ENCODE measurements at places on chromosomes 2 and 18.

- DNase-seq = no peak
These were observed 12.4 kb upstream of the TLK1 start for GRCh38 chr2:171173087-171173486.

DNA sequence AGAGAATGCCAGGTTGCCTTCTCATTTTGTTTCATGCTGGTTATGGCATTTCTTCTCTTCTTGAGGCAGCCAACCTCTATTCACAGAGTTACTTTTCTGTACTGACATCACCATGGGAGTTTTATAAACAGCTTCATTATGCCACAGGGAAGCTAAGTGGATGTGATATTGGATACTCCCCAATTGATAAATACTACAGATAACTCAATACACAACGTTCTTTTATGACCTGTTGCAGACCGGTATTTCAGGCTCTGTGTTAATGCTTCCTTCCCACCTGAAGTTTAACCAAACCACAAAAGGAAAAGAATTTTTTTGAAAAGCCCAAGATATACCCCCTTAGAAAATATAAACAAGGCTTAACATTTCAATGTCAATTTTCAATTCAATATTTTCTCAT is 258.3 kb upstream of the SOX11 start:
- DNase-seq = no peak

DNA sequence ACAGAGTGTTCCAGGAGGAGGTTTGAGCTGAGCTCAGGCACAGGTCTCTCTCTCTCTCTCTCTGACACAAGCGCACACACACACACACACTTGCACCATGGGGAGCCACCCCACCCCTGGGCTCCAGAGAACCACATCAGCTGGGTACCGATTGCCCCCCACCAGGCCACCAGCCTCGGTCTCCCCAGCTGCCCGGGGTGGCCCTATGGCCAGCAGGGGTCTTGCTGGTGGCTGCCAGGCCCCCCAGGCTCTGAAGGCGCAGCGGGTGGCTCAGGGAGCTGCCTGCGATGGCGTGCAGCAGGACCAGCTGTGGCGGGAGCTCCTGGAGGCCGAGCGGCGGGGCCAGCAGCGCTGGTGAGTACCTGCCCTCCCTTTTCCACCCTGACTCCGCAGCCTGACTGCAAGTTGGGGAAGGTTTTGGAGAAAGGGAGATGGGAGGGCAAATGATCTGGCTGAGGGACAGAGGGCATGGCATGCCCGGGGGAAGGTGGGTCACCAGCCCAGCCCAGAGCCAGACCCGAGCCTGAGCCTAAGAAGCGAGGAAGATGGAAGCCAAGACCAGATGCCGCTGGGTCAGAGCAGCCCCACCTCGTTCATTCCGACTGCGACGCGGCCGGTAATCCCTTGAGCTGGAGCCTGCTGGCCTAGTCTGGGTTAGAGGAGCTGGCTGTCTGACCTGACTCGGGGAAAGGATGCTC is 21.9 kb upstream of the SLC66A3 start:
- DNase-seq = no peak

DNA sequence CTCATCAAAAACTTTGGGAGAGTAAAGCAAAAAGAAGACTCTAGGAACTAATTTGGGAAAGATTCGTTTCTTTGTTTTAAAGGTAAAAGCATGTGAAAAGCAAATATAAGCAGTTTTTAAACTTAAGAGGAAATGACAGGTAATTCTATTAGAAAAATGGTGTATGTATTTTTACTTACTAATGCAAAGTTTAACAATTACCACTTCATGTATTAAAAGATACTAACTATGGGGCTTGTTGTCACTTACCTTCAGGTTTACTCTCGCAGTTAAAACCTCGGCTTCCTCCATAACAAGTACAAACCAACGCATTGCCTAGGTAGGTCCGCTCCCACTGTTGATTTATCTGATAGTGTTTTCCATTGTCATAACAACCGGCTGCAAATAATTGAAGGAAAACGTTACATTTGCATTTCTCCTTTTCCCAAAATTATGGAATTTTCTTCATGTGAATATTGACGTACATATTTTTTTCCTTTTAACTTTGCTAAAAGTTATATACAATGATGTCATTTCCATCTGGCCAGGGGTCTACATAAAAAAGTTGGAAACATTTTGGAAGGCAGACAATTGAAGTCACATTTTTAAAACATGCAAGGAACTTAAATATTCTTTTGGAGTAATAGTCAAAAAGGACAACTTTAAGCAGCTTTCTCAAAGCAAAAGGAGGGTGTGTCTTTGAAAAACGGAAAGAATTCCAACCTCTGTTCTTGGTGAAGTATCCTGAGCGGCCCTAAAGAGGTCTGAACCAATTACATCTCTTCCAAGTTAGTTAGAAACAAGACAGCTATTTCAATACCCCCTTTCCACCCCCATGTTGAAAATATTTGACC is 1.2 kb downstream of the FN1 start:
- DNase-seq = no peak

- DNase-seq = no peak
These were observed 61.0 kb downstream of the CACNB4 start for GRCh38 chr2:152037743-152038435.

DNA sequence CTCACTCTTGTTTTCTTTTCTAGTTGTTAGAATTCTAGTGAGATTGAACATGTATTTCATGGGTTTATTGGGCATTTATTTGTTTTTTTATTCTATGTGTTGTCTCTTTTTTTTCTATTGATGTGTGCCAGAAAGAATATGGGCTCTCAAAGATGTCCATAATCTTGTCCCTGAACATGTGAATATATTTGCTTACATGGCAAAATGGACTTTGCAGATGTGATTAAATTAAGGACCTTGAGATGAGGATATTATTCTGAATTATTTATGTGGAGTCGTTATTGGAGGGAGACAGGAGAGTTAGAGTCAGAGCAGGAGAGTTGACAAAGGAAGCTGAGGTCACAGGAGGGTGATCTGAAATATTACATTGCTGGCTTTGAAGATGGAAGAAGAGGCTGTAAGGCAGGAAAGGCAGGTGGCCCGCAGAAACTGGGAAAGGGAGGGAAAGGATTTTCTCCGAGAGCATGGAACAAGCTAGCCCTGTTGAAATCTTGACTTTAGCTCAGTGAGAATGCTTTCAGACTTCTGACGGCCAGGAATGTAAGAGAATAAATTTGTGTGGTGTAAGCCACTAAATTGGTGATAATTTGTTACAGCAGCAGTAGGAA is 82.8 kb downstream of the NABP1 start:
- no peak for DNase-seq

GRCh38 chr2:57407772-57408201 is 638.8 kb upstream of the VRK2 start:
- no peak for DNase-seq
